Keratinocyte (primary cell): ENCODE measurements at places on chromosomes 3 and 15.

DNA sequence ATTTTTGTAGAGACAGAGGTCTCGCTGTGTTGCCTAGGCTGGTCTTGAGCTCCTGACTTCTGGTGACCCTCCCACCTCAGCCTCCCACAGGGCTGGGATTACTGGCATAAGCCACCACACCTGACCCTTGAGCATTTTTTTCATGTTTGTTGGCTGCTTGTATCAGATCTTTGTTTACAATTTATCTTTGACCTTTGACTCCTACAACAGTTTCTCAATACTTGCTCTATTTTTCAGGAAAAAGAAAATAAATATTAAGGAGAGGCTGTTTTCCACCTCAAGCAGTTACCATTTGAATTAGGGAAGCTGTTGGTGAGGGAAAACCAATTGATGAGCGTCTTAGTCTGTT lies 44.5 kb downstream of the LIMD1 start:
- H3K27me3 ChIP-seq = no peaks in the 10 kb centered on the region
- no peak overlapping the region for H3K27ac ChIP-seq
- H3K4me3 ChIP-seq = no peak overlapping the region
- peaks cover 21% of the 10 kb centered on the region for H3K4me1 ChIP-seq

GRCh38 chr15:38193496-38193895 lies 59.1 kb upstream of the SPRED1 start:
- H3K27ac ChIP-seq = no peak overlapping the region
- no peak for DNase-seq
- H3K27me3 ChIP-seq = no peaks in the 10 kb centered on the region
- H3K36me3 ChIP-seq = no peaks in the 10 kb centered on the region
- H3K4me1 ChIP-seq = no peaks in the 10 kb centered on the region
- no peak overlapping the region for H3K4me3 ChIP-seq

DNA sequence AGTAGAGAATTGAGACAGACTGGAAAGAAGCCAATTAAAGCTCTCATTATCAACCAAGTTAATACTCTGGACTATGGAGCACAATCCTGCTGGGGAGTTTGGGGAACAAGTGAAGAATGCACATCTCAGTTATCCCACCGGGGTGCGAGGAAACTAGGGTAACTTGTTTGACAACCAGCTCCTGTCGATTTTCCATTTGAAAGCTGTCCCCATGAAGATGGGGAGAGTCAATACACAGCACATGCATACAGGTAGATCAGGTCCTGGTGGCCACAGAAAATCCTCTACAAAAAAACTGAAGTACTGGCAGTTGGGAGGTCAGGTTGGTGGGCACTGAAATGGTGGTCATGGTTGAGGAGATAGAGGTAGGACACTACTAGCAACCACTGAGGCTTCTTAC lies 25.7 kb upstream of the GRAMD1C start:
- no peak for DNase-seq
- H3K27ac ChIP-seq = no peak overlapping the region

GRCh38 chr3:94299716-94300115 lies 236.9 kb downstream of the NSUN3 start:
- no peak overlapping the region for H3K27ac ChIP-seq
- no peak overlapping the region for H3K4me3 ChIP-seq
- no peak for DNase-seq

DNA sequence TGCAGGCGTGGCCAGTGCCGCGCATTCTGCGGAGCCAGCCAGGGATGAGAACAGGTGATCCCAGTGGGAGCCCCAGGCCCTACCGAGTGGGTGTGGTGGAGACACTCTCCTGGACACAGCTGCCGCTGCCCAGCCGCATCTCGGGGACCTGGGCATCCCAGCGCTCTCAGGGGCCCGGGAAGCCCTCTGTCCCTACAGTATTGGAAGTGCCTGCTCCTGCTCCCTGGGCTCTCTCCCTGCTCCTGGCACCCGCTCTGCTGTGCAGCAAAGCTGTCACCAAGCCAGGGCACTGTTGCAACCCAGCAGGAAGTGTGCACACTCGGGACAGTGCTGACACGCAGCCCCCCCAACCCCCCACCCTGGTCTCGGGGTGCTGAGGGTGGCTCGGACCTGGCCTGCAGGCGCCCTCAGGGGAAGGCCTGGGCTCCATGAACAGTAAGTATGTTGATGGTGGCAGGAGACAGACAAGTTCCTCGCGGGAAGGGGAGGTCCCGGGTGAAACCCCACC lies 1177.4 kb upstream of the GBE1 start:
- no peaks in the 10 kb centered on the region for H3K4me1 ChIP-seq
- no peak for DNase-seq
- H3K27ac ChIP-seq = no peak overlapping the region
- H3K36me3 ChIP-seq = no peaks in the 10 kb centered on the region

DNA sequence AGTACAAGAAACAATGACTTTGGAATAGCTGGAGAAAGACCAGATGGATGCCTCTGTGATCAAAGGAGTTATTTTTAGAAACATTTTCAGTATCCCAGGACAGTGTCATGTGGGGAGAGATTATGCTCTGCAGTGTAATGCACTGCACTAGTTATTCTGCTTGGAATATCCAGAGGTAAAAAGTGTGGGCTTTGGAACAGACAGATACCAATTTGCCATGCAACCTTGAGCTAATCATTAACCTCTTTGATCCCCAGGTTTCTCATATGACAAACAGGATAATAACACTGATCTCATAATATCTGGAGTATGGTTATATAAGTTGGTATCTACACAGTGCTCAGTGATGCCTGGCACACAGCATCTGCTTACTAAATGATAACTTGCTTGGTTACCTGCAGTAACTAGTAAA lies 12.2 kb upstream of the SLC7A14 start:
- no peak for DNase-seq
- H3K4me1 ChIP-seq = no peaks in the 10 kb centered on the region
- no peak overlapping the region for H3K4me3 ChIP-seq
- H3K27me3 ChIP-seq = no peaks in the 10 kb centered on the region
- H3K27ac ChIP-seq = no peak overlapping the region
- no peaks in the 10 kb centered on the region for H3K36me3 ChIP-seq

GRCh38 chr3:32502946-32503286 lies 264 bp upstream of the CMTM6 start:
- H3K4me3 ChIP-seq = peak overlapping the region; percentile 80
- DNase-seq = no peak
- H3K27me3 ChIP-seq = no peaks in the 10 kb centered on the region

GRCh38 chr3:82354228-82354627 lies 592.8 kb upstream of the GBE1 start:
- no peaks in the 10 kb centered on the region for H3K27me3 ChIP-seq
- H3K4me1 ChIP-seq = no peaks in the 10 kb centered on the region
- no peak for DNase-seq
- no peak overlapping the region for H3K27ac ChIP-seq
- no peaks in the 10 kb centered on the region for H3K36me3 ChIP-seq
- no peak overlapping the region for H3K4me3 ChIP-seq

DNA sequence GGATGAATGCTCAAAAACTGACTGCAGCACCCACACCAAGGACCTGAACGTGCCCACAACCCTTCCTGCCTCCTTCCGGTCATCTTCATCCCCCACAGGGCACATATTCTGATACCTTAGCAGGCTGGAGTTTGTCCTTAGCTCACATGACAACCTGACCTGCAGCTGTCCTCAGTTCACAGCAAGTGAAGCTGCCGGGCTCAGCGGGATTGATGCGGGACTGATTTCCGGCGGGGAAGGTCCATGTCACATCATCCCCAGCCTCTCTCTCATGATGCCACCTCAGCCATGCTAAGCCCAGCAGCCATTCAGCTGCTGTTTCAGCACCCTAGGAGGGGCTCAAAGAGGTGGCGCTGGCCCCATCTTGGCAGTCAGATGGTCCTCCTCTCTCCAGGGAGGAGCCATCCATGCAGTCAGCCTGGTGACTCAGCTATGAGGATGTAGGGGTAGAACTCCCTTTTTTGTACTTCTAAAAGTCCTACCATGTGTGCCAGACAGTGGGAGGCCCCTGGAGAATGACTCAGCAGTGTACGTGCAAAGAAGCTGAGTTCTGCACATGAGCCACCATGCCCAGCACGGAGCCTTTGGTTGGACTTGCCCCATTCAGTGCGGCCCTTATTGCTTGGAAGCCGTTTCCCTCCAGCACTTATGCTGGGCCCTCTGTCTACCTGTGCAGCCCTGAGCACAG lies 9.5 kb downstream of the CA12 start:
- H3K4me1 ChIP-seq = peaks cover 86% of the 10 kb centered on the region
- DNase-seq = peak; percentile 91
- H3K27me3 ChIP-seq = no peaks in the 10 kb centered on the region
- peak overlapping the region; percentile 96 for H3K27ac ChIP-seq
- H3K4me3 ChIP-seq = no peak overlapping the region

GRCh38 chr3:8183627-8184026 lies 318.0 kb upstream of the LMCD1 start:
- no peaks in the 10 kb centered on the region for H3K27me3 ChIP-seq
- no peaks in the 10 kb centered on the region for H3K4me1 ChIP-seq

DNA sequence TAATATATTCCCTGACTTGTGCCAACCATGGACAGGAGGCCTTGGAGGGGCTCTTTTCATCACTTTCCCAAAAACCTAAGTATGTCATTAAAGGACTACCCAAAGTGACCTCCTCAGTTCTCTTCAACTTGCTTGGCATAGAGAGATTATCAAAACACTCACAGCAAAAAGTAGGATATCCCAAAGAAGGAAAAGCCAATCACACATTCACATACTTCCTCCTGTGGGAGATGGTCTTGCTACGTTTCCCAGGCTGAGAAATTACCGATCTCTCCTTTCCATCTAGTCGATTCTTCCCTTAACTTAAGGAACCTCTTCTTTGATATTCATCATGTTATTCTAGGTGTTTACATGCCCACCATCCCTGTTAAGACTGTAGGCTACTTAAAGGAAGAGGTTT lies 9.1 kb downstream of the DPPA4 start:
- H3K36me3 ChIP-seq = no peaks in the 10 kb centered on the region
- H3K27ac ChIP-seq = no peak overlapping the region
- H3K4me1 ChIP-seq = no peaks in the 10 kb centered on the region
- no peak overlapping the region for H3K4me3 ChIP-seq
- no peak for DNase-seq
- no peaks in the 10 kb centered on the region for H3K27me3 ChIP-seq

DNA sequence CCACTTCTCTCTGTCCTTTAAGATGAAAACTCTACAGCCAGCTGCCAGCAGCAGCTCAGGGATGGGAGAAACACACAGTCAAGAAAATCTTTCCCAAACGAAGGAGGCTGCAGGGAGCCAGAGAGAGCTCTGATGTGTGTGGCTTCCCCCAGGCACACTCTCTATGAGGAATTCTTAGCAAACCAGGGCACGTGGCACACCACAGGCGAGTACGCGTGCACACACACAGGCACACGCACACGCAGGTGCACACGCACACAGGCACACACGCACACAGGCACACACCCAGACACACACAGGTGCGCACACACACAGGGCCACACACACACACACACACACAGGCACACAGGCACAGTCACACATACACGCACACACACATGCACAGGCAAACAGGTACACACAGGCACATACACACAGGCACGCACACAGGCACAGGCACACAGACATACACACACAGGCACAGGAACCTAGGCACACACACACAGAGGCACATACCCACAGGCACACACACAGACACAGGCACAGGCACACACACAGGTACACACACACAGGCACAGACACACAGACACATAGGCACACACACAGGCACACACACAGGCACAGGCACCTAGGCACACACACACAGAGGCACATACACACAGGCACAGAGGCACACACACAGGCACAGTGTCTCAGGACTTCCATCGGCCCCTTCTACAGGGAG lies 91.5 kb upstream of the ATP2B2 start:
- no peaks in the 10 kb centered on the region for H3K4me1 ChIP-seq
- peaks cover 8% of the 10 kb centered on the region for H3K27me3 ChIP-seq
- no peak overlapping the region for H3K27ac ChIP-seq
- H3K4me3 ChIP-seq = no peak overlapping the region

DNA sequence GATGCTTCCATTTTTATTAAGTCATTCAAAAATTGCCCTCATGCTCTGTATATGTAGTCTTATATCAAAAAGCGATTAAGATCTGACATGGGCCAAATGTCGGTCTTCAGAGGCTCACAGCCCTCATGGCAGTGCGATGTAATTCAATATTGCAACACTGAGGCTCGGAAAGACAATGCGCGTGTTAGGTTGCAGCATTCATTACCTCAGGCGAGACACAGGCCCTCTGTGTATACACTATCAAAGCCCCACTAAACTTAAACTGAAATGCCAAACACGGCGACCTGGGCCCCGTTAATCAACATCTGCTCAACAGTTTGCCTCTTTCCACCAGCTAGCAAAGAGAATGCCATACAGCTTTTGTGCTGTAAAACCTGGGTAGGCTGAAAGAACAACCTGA lies 413.4 kb downstream of the ERC2 start:
- H3K4me1 ChIP-seq = no peaks in the 10 kb centered on the region
- no peak overlapping the region for H3K27ac ChIP-seq
- DNase-seq = no peak
- H3K36me3 ChIP-seq = no peaks in the 10 kb centered on the region
- H3K27me3 ChIP-seq = no peaks in the 10 kb centered on the region
- no peak overlapping the region for H3K4me3 ChIP-seq

GRCh38 chr15:41777421-41777973 lies 3.2 kb downstream of the MAPKBP1 start:
- H3K27me3 ChIP-seq = no peaks in the 10 kb centered on the region
- DNase-seq = no peak
- H3K4me1 ChIP-seq = peaks cover 63% of the 10 kb centered on the region

DNA sequence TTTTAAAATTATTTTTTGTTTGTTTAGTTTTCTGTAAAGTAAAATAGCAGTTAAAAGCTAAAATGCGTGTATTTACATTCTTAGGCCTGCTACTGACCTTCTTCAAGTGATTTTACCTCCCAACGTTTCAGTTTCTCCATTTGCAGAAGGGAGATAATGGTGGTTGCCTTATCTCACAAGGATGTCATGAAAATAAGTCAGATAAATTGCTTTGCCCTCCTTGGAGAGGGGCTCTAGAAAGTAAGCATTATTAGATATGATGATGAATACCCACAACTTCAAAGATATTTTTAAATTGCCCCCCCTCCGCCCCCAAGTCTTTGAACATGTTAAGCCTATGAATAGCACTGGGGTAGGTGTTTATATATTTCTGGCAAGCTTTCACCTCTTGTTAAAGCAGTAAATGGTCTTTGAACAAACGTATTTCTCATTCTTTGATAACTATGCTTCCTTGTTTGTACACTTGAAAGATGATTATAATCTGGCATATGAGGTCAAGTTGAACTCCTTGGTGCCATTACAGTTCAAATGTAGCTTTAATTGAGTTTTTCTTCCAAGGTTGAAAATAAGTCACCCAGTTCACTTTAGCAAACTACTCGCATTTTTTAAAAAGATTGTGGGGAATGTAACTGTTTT lies 6.4 kb downstream of the TERC start:
- H3K27me3 ChIP-seq = no peaks in the 10 kb centered on the region
- peak overlapping the region; percentile 2 for H3K27ac ChIP-seq
- H3K4me3 ChIP-seq = no peak overlapping the region
- no peak for DNase-seq

- H3K27ac ChIP-seq = no peak overlapping the region
- H3K27me3 ChIP-seq = no peaks in the 10 kb centered on the region
- peaks cover 32% of the 10 kb centered on the region for H3K4me1 ChIP-seq
- no peaks in the 10 kb centered on the region for H3K36me3 ChIP-seq
These were observed 15.9 kb upstream of the COPG1 start for GRCh38 chr3:129233538-129233937.

GRCh38 chr3:182957676-182958266 lies 22.6 kb downstream of the DCUN1D1 start:
- no peak overlapping the region for H3K4me3 ChIP-seq
- peaks cover 5% of the 10 kb centered on the region for H3K36me3 ChIP-seq
- H3K27me3 ChIP-seq = no peaks in the 10 kb centered on the region
- DNase-seq = no peak
